ENCODE measurements at places on chromosomes 7 and 10.

GRCh38 chr7:77903597-77903996 is 105.0 kb downstream of the PHTF2 start:
- DNase-seq, result no peak

- DNase-seq, result no peak
Observed at GRCh38 chr7:43311694-43312093, 199.2 kb downstream of the HECW1 start.

GRCh38 chr7:104275900-104276299 is 52.5 kb upstream of the LHFPL3 start:
- no peak for DNase-seq

DNA sequence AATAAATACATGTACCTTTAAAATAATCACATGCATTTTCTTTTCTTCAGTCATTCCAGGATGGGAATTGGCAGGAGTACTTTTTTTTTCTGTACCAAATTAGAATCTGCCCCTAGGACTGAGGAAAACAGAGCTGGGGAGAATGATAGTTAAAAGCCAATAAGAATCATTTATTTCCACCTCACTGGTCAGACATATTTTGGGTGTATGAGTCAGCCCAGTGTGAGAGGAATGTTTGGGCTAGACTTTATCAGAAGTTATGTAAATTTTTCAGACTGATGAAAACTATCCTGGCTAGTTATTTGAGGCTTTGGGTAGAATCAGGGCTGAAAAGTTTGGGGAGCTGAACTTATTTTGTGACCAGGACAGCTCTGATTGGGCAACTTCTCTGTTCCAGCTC is 303.1 kb upstream of the NPSR1 start:
- DNase-seq, result no peak

DNA sequence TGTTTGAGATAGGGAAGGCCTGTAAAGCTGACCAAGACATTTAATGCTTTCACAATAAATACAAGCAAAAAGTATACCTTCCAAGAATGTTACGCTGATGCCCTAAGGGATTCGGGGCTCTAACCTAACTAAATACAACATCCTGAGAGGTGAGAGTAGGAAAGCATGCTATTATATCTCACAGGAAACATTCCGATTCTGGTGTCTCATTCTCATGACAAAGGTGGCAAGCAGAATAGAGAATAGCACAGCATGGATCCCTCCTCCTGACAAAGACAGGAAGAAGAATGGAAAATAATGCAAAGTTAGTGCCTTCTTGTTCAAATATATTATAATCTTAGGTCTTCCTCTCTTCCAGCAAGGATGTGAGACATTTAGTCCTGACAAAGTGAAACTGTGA is 504.3 kb downstream of the TFEC start:
- DNase-seq, result no peak

Data from NCI-H1436 treated with DMSO at 0.1 percent for 48 hours (cell line).